ENCODE measurements at places on chromosomes 13 and 19.

DNA sequence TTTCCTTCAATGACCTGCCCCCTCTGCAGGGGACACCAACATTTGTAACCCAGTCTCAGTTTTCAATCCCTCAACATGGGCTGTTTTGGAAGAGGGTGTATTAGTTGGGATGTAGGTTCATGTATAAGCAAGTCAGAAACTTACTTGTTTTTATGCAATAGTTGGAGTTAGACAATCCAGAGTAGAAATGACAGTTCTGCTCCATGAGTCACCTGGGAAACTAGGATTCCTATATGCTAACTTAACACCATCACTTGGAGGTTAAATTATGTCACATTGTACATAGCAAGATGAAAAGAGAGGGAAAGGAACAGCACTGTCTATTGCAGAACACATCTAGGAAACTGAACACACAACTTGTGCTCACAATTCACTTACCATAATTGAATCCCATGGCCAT lies 436.4 kb downstream of the RFC3 start:
- no peak for DNase-seq

- DNase-seq, result no peak
Observed at GRCh38 chr13:92963029-92963428, 263.6 kb upstream of the GPC6 start.

GRCh38 chr19:50022823-50023222 lies 2.3 kb downstream of the VRK3 start:
- DNase-seq, result no peak

DNA sequence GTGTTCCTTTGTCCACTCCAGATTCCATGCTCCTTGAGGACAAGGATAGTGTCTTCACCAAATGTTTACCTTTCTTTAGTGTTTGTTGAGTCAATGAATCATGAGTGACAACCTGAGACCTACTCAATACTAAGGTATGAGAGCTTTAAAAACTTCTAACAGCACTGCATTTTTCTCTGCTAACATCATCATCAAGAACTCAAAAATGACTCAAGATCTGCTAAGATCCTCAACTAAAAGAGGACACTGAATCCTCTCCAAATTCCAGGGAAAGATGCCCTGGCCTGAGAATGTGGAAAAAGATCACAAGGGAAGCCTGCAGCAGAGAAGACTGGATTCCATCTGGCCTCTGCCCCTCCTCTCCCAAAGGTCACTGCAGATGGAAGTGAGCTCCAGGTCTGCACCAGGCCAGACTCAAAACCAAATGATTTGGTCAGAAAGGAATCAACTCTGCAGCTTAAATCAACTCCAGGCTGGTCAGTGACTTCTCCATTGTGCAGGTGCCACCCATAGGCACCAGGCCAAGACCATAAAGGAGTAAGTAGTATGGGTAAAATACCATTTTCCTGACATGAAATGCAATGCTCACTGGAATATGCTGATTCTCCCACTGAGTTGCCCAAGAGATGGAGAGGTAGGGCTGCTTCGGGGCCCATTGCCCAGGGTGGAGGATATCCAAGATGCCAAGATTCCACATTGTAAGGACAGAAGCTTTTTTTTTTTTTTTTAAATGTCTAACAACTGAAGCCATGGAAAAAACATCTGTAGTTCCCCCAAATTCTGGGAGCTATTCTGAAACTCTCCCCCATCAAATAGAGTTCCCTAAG lies 89.5 kb upstream of the DOCK9 start:
- DNase-seq, result no peak

DNA sequence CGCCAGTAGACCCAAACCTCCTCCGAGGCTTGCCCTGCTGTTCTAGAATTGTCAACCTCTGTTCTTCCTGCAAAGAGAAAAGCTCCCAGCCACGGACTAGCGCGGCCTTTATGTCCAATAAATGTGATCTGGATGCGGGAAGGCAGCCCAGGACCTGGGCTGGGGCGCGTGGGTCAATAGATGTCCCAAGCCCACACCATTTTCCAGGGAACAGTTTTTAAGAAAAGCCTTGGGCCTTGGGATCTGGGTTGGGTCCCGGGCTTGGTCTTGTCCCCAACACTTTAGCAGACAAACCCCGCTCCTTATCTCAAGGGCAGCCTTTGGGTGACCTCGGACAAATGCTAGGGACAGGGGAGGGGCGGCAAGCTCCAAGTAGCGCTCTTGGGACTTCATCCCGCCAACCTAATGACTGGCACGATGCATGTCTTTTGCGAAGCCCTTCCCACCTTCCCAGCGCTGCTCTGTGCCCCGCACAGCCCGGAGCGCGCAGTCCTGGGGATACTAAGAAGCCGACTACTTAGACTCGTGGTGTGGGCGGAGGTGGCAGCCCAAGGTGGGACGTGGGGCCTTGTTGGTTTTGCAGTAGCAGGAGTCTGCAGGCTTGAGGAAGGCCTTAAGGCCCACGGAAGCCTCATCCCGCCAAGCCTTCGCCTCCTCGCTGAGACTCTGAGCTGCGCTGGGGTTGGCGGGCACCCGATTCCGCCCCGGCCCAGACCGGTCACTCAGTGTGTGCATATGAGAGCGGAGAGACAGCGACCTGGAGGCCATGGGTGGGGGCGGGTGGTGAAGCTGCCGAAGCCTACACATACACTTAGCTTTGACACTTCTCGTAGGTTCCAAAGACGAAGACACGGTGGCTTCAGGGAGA lies 10.8 kb downstream of the SOX21 start:
- no peak for DNase-seq

GRCh38 chr13:73074014-73074413 lies 15.2 kb downstream of the KLF5 start:
- no peak for DNase-seq

- no peak for DNase-seq
Observed at GRCh38 chr13:57918913-57919312, 287.4 kb downstream of the PCDH17 start.

GRCh38 chr13:33349986-33350826 lies 64.7 kb upstream of the STARD13 start:
- peak; percentile 62 for DNase-seq

DNA sequence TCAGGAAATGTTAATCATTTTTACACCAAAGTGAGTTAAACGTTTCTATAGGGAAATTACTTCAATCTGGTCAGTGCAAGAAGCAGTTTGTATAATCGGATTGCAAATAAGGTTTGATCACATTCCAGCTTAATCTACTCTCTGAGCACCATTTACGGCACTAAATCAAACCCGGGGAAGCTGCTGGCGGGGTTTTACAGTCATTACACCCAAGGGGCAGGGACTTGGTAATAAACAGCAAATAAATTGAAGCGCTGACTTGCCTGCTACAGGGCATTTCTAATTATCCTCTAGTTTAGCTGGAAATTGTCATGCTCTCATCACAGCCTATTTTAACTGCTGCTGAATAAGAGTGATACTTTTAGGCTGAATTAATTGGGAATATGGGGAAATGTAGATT lies 152.1 kb upstream of the SOX21 start:
- DNase-seq, result peak; percentile 15
